Endothelial cell (in vitro differentiated cells): ENCODE measurements at places on chromosomes 5 and 9.

DNA sequence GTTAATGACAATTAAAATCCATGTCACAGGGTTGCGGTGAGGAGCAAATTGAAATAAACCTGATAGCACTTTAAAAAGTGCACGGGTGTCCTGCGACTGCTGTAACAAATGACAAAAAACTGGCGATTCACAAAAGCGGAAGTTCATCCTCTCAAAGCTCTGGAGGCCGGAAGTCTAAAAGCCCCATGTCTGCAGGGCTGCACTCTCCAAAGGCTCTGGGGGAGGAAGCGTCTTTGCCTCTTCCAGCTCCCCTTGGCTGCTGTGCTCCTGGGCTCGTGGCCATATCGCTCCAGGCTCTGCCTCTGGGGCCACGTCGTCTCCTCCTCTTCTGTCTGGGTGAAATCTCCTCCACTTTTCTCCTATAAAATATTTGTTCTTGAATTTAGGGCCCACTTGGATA is 273.9 kb upstream of the IRX2 start:
- DNase-seq = no peak

GRCh38 chr5:102715082-102715807 is 39.9 kb upstream of the PAM start:
- DNase-seq = no peak

- no peak for DNase-seq
Measured at GRCh38 chr5:144237851-144238250, 67.2 kb downstream of the KCTD16 start.

GRCh38 chr5:35056686-35057085 is 8.9 kb upstream of the AGXT2 start:
- no peak for DNase-seq

- peak; percentile 28 for DNase-seq
Measured at GRCh38 chr9:99231711-99232110, 9.6 kb downstream of the SEC61B start.

DNA sequence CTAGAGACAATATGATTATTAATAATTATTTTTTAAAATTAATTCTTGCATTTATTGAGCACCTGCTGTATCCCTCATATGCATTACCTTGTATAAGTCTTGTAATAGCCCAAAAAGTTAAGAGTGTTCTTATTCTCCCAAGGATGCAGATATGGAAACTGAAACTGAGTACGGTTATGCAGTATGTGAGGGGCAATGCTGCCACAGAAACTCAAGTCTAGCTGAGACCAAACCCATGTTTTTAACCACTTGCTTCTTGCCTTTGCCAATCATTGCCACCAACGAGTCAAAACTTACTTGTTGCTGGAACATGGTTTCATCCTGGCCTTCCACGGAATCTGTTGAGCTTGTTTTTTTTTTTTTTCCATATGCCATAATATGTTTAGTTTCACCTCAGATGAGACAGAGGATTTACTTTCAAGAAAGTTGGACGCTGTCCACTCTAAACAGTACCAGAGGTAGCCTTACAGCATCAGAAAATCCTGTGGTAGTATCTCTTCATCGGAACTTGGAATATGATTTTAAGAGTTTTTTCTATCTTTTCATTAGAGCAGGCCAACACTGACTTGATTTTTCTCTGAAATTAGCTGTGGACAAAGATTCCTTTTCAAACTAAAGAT is 27.9 kb downstream of the DOCK8 start:
- no peak for DNase-seq

DNA sequence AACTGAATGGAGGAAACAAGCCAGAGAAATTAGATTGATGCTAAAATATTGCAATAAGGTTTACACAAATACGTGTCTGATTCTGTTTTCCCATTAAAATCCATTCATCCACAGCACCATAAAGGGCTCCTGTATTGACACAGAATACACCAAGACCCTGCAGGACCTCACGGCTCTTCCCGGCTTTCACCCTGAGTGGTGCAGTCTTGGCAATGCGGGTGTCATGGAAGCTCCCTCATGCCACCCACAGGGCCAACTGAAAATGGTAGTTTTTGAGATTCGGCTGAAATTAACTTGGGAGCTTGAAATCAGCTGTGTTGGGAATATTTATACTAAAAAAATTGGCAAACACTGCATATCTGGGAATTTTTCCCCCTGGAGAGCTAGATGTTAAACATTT is 17.3 kb upstream of the EXOC3 start:
- no peak for DNase-seq

- DNase-seq = no peak
Measured at GRCh38 chr5:42108468-42108867, 183.4 kb downstream of the FBXO4 start.

DNA sequence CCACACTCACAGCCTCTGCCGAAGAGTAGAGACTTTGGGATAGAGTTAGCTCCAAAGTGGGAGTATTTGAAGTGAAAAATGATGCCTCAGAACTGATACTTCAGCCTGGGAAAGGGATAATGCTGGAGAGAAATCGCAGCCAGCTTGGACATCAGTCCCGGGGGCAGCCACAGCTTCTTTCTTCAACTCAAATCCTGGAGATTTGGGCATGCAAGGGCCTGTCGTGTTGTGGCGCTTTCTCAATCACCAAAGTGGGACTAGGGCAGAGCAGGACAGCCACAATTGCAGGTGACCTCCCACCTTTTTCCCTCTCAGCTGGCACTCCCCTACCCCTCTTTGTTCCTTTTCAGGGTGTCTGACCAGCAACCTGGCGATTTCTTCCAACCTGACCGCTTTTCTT is 70.4 kb downstream of the UBAP1 start:
- DNase-seq = no peak

DNA sequence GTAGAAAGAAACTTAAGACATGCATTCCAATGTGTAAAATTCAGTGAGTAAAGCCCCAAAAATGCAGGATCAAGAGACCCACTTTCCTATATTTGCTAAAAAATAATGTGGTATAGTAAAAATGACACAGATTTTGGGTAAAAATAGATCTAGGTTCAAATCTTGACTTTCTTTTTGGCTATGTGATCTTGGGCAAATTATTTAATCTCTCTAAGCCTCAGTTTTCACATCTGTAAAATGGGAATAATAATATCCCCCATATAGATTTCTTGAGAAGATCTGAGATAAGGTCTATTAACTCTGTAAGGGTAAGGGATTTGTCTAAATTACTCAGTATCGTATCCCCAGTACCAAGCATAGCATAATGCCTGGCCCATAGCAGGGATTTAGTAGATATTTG is 172.3 kb downstream of the CARTPT start:
- no peak for DNase-seq

- DNase-seq = peak; percentile 25
Measured at GRCh38 chr5:32504989-32505596, 60.6 kb upstream of the ZFR start.

GRCh38 chr5:77066823-77067442 is 20.2 kb downstream of the ZBED3 start:
- DNase-seq = no peak

DNA sequence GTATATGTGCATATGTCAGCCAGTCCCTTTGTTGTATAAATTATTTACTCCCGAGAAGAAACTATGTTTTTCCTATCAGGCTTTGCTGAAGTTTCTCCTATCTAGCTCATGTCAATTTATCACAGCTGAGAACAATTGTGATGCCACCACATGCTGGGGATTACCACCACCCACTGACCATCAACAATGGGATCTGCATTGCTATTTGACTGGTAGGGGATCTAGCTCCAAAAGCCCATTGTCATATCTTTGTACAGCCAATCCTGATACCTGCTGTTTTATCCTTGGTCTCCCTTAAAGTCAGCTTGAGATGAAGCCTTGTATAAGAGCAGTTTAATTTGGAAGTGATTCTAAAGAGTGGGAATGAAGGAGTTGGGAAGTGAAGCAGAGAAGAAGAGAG is 53.9 kb upstream of the KCNN2 start:
- DNase-seq = no peak

- DNase-seq = no peak
Measured at GRCh38 chr9:87479801-87480201, 17.9 kb upstream of the DAPK1 start.

GRCh38 chr9:69371001-69371400 is 46.0 kb downstream of the ENTREP1 start:
- DNase-seq = no peak

DNA sequence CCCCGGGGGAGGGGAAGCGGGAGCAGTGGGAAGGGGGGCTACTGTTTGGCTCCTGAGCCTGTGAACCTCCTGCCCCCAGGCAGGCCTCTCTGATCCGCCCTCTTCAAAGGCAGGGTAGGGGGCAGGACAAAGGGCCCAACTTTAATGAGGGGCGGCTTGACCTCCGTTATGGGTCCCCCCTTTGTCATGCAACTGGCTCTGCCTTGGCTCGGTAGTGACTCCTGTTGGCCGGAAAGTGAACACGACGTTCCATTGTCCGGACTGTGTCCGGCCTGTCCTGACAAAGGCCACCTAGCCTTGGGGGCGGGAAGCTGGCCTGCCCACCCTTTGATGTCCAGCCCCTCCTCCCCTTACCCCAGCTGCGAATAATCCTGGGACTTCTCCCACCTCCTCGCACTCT is 1.3 kb downstream of the CDX1 start:
- no peak for DNase-seq

GRCh38 chr9:127132921-127133647 is 10.6 kb upstream of the ANGPTL2 start:
- no peak for DNase-seq

DNA sequence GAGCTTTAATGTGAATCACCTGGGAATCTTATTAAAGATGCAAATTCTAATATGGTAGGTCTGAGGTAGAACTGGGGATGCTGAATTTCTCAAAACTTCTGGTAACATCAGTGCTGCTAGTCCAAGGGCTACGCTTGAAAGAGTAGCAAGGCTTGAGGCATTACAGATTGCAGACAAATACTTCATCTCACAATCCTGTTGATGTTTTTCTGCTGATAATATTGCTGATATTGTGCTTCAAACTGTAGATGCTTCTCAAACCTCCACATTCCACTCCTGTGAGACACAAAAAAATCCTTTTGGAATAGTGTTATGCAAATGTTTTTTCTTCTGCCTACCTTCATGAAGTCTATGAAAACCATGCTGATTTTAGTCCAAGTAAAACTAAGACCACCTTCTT is 139.5 kb downstream of the SAXO1 start:
- no peak for DNase-seq

DNA sequence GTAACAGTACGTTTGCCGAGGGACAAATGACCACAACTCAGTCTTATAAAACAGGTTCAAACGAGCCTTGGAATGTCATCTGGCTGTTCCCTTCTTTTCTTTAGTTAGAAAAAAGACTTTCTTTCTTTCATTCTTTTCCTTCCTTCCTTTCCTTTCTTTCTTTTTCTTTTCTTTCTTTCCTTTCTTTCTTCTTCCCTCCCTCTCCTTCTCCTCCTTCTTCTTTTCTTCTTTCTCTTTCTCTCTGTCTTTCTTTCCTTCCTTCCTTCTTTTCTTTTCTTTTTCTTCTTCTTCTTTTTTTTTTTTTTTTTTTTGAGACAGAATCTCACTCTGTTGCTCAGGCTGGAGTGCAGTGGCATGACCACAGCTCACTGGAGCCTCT is 9.7 kb upstream of the LAMC3 start:
- no peak for DNase-seq

- no peak for DNase-seq
Measured at GRCh38 chr9:118570066-118570465, 799.2 kb downstream of the BRINP1 start.

- DNase-seq = no peak
Measured at GRCh38 chr9:19140259-19140658, 13.0 kb upstream of the PLIN2 start.

GRCh38 chr5:135246923-135247795 is 151.9 kb downstream of the MACROH2A1 start:
- no peak for DNase-seq
